ENCODE measurements at places on chromosomes 5 and 9.

DNA sequence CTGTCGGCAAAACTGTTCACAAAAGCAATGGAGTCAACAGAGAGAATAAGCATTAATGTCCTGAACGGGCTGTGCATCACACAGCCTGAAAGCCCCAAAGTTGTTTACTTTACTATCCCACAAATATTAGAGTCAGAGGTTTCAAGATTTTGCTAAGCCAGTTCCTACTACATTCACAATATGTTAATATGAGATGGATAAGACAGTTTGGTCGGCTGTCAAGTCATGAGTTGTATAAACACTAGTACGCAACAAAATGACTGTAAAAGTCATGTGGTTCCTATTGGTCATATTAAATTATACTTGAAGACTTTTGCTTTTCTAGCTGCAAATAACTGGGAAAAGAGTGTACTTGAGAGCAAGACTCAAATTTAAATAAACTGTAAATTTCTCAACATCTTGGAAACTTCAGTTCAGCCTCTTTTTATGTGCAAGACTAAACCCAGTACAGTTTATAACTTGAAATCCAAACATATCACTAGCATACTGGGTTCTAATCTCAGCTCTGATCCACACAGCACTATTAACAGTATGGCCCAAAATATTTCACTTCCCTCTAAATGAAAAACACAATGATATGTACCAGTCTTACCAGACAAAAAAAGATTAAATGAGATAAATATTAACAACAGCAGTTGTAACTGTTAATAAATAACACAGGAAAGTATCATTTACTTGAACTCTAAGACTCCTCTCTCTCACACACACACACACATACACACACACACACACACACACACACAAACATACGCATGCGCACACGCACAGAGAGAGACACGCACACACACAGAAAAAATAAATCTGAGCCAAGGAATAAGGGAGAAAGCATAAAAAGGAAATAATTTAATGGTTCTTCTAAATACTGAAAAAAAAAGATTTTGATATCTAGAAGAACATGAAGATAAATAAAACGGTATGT is 33.1 kb downstream of the FANCC start:
- no peak for DNase-seq

- DNase-seq: no peak
Observed at GRCh38 chr9:76658510-76659231, 105.6 kb upstream of the PCA3 start.

DNA sequence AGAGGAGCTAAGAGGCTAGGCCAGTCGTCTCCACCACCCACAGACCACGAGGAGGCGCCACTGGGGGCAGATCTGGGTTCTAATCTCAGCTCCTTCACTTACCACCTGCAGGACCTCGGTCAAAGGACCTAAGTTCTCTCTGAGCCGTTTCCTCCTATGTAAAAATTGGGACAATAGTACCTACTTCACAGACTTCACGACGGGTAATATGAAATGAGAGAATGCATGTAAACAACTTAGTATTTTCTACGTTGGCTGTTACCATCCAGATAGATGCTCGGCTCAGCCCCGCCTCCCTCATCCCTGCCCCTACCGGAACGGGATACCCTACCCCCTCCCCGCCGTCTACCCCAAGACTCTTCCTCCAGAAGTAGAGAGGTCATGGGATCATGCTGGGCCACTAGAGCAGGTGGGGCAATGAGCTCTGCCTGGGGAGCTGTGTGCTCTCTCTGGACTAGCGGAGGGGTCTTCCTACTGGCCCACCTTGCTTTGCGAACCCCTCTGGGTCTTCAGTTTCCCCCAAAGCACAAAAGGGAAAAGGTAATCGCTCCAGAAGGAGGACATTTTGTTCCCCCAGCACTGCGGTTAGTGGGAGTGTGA is 541 bp downstream of the GNPDA1 start:
- DNase-seq: peak; percentile 31

DNA sequence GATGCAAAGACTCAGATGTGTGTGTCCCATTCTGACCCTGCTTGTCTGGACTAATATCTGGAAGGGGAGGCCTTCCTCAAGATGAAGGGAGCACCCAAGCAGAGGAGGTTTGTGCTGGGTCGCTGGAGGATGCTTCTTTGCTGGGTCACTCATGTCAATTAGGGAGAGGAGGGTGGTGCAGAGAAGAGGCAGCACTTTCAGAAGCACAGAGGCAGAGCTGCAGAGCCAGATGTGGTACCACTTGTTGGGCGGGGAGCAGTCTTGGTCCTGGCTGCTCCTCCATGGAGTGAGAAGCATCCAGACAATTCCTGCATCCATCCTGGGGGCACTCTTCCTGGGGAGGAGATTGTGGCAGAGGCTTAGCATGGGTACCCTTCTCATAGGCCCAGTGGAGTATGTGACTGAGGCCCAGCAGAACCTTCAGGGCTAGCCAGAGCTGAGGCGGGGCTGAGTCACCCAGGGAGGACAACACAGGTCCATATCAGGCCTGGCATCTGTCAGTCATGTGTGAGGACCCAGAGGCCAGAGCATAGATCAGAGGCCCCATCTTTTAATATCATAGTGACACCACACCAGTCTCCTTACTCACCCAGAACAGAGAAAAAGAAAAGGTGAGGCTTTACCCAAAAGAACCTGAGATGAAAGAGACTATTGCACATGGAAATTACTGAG is 59.8 kb downstream of the TNFSF15 start:
- DNase-seq: no peak

DNA sequence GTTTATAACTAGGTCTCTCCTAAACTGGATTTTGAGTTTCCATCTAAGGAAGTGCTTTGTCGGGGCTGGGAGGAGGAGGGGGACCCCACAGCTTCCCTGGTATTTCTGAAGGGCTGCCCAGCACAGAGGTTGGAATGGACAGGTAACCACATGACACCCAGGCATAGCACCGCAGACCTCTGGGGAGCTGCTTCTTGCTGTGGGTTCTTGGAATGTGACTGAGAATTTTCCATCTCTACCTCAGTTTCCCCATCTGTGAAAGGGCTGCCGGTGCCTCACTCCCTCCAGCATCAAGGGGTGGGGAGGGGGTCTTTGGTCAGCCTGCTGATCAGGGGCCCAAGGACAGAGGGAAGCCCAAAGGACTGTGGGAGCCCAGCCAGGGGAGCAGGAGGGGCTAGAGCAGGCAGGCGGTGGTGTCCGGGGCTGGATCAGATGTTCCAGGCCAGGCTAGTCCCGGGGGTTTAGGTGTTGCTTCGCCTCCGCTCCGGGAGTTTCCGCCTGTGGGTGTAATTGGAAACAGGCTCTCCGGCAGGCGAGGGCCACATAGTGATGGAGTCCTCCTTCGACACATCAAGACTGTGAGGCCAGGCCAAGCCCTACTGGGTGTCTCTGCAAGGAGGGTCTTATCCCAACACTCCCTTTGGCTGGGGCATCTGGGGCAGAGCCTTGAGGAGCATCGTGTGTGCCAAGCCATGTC is 3.3 kb downstream of the OLFML2A start:
- DNase-seq: peak; percentile 47

- no peak for DNase-seq
Observed at GRCh38 chr5:37739817-37740261, 100.0 kb downstream of the GDNF start.

DNA sequence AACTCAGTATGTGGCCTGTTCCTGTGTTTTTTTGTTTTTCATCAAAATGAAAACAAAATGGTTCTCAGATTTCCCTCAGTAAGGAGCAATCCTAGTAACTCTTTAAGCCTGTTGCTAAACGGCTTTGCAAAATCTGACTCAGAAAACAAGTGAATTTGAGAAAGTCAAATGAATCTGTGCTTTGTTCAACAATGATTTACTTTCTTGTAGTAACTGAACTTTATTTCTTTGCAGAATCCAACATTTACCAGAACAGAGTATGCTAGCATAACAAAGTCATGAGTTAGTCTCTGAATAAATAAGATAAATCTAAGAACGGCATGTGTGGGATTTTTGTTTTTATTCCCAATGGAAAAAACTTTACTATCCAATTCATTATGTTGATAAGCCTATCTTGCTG is 93.8 kb downstream of the OXCT1 start:
- DNase-seq: no peak
